ENCODE measurements at places on chromosomes 7 and 10.

DNA sequence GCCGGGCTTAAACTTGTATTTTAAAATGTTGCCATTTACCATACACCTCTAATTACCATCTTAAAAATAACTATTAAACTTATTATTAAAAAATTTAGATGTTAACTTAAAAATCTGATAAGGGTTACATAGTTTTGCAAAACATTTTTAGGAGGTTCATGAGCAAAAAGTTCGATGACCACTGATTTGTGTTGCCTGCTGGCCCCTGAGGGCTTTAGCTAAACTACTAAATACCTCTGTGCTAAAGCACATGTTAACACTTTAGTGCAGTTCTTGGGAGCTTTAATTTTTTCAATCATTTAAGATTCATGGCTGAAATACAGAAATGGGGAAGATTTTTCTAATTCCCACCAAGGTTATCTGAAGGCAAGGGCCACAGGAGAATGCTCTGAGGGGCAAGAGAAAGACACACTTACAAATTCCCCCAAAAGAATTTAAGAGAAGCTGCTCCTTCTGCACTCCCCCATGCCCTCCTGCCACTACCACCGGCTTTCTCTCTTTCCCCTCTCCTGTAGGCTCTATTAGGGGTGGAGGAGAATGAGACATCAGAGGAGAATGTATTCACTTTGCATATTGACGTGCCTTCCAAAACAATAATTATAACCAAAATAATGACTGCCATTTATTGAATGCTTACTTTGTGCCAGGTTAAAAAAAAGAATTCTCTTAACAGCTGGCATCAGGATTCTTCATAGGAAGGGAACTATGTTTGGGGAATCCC lies 106.2 kb downstream of the RTKN2 start:
- DNase-seq, result no peak

- DNase-seq, result no peak
Measured at GRCh38 chr7:140384894-140385545, 13.3 kb downstream of the SLC37A3 start.

DNA sequence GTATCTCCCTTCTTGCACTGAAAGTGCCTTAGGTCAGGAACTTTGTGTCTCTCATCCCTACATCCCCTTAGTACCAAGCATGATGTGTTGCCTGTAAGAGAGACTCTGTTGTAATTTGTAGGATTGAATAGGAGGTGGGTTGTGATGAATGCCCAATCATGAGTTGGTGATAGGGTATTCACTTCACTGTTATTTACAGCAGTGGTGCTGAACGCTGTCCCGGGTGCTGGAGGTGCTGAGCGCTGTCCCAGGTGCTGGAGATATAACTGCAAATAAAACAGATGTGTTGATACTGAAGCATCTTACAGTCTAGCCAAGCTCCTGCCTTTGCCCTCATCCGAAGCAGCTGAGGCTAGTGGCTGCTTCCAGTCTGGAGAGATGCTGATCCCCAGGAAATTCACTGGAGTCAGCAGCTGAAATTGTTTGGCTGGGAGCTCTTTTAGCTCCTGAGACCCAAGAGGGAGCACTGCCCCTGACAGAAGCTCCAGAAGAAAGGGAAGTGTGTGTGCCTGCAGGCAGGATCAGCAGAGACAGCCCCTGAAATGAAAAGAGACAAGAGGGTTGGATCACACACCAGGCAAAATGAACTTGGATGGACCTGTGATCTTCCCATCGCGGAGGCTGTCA lies 183.4 kb downstream of the SORCS3 start:
- DNase-seq, result no peak

DNA sequence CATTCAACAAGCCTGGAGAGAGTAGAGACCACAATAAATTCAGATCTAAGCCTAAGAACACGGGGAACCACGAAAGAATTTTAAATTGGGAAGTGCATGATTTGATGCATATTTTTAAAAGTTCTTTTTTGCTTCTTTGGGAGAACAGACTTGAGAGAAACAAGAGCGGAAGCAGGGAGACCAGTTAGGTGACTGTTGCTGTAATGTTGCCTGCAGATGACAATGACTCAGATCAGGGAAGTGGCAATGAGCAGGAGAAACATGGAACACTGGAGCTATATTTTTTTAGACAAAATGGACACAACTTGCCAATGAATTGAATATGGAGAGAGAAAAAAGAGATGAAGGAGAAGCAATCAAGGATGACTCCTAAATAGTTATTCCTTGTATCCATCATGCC lies 125.1 kb downstream of the RAPGEF5 start:
- no peak for DNase-seq

- DNase-seq, result peak; percentile 92
Measured at GRCh38 chr7:604001-604883, 84.6 kb upstream of the PDGFA start.

DNA sequence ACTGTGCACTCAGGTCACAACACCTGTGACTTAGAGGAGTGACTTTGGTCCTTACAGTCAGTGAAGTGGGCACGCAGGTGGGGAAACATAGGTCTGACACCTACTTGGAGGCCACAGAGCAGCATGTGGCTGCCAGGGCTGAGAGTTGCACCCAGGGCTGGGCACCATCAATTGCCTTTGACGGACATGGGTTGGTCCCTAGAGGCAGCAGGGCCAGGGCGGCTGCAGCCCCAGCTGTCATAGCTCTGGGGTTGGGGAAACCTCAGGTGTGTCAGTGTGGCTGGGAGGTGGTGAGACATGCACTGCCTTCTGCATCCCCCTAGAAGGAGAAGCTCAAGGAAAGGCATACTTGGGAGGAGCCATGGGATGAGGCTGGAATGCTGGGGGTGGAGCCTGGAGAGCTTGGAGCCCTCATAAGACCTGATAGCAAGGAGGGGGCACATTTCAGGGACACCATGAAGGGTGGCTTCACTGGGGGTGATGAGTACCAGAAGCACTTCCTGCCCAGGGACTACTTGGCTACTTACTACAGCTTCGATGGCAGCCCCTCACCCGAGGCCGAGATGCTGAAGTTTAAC lies at the start of gene INMT:
Gene INMT (plus strand): TSS at position 440 of the 578 bp plus-strand sequence. CDS start 16 bp downstream, at position 456.
- no peak for DNase-seq

- no peak for DNase-seq
Measured at GRCh38 chr7:50339990-50340500, 35.5 kb downstream of the IKZF1 start.

DNA sequence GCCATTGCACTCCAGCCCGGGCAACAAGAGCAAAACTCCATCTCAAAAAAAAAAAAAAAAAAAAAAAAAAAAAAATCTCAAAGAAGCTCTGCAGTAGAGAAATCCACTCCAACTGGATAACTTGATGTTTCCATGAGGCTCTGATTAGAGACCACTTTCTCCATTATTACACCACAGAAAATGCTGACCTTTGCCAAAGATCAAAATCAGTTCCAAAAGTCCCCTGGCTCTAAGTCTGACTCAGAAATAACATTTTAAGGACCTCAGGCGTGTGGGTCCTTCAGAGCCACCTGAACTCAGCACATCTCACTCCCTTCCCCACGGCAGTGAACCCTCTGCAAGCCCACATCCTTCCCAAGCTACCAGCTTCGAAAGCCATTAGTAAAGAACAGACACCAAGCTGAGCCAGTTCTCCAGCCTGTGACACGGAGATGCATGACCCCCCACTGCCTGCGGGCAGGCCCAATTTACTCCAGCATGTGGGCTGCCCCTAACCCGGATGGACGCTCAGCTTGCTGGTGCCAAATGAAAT lies 13.8 kb upstream of the TMEM120A start:
- DNase-seq, result no peak

GRCh38 chr7:49488573-49488972 lies 284.9 kb upstream of the VWC2 start:
- DNase-seq, result no peak

- DNase-seq, result peak; percentile 82
Measured at GRCh38 chr10:50624866-50625501, 1.2 kb upstream of the SGMS1 start.

DNA sequence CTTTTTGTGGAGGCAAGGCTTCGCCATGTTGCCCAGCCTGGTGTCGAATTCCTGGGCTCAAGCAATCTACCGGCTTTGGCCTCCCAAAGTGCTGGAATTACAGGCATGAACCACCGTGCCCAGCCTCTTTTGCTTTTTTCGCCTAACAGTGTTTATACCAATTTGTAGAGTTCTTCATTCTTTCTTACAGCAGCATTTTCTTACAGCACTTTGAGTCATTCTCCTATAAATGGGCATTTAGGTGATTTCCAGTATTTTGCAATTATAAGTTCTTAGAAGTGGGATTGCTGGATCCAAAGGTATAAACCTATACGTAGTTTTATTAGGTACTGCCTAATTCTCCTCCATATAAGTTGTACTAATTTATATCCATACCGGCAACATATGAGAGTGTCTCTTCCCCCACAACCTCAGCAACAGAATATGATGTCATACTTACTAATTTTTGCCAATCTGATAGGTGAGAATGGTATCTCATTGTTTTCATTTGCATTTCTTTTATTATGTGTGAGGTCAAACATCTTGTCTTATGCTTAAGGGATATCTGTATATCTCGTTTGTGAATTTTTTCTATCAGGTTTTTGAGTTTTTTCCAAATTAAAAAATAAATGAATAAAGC lies 39.1 kb downstream of the SUFU start:
- DNase-seq, result no peak

DNA sequence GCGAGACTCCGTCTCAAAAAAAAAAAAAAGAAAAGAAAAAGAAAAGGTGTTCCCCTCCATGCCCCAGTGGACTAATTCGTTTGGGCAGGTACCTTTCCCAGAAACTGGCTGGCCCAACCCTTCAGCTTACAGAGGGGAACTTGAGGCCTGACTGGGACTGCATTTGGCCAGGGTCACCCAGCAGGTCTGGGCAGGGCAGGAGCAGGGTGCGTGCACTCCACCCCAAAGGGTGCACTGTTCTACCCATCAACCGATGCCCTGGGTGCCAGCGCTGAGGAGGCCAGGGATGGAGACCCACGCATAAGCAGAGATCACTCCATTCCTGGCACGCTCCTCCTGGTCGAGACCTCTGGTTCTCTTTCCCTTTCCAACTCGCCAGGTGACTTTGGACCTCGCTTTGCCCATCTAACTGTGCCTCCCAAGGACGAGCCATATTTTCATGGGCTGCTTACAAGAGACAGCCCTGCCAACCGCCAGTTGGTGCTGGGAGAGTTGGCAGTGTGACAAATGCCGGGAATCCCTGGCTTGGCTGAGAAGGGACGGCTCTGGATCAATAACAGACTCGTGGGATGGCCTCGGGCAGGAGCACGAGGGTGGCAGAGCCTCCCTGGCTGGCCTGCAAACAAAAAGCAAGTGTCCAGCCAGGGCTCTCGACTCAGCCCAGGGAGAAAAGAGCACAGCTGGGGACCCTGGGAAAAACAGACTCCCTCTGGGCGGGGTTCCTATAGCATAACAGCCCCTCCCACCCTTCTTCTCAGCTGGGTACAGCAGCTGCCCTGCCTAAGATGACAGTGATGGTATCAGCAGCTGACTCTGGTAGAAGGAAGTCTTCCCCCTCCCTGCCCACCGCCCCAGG lies 7.9 kb downstream of the HSPB1 start:
- no peak for DNase-seq

GRCh38 chr7:64876792-64877713 lies 26.0 kb upstream of the ZNF273 start:
- peak; percentile 32 for DNase-seq

DNA sequence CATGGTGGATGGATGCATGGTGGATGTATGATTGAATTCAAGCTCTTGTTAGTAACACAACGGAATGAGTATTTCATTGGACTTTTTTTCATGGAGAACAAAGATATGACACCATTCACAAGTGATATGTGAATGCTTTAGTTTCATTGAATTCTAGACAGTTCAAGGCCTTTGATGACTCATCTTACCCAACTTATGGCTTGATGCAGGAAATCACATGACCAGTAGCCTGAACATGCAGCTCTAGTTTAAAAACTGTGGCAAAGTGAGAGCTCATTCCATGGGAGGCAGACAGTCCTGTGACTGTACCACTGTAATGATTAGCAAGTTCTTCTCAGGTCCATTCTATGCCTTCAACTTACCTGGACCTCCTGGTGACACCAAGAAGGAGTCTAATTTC lies 1239.3 kb downstream of the TYW1 start:
- no peak for DNase-seq

DNA sequence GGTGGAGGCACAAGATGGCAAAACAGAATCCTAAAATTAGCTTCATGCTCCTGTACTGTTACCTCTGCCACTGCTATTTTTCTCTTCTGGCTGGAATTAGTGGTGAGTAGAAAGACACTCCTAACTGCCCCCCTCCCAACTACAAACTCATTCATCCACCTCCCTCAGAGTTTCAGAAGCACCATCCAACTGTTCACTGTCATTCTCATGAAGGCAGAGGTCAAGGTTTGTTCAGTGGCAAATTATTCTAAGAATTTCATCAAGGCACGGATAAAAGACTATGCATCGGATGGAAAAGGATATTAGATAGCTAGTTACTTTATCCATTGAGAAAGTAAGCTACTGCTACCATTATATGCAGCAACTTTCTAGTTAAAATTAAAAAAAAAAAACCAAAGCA lies 59.7 kb downstream of the LRGUK start:
- no peak for DNase-seq

GRCh38 chr10:117240621-117241529 lies at the start of gene SLC18A2:
Gene SLC18A2, plus strand, starts transcription at chr10:117241114. Its CDS starts 580 bp downstream, at chr10:117241694.
- DNase-seq, result no peak

DNA sequence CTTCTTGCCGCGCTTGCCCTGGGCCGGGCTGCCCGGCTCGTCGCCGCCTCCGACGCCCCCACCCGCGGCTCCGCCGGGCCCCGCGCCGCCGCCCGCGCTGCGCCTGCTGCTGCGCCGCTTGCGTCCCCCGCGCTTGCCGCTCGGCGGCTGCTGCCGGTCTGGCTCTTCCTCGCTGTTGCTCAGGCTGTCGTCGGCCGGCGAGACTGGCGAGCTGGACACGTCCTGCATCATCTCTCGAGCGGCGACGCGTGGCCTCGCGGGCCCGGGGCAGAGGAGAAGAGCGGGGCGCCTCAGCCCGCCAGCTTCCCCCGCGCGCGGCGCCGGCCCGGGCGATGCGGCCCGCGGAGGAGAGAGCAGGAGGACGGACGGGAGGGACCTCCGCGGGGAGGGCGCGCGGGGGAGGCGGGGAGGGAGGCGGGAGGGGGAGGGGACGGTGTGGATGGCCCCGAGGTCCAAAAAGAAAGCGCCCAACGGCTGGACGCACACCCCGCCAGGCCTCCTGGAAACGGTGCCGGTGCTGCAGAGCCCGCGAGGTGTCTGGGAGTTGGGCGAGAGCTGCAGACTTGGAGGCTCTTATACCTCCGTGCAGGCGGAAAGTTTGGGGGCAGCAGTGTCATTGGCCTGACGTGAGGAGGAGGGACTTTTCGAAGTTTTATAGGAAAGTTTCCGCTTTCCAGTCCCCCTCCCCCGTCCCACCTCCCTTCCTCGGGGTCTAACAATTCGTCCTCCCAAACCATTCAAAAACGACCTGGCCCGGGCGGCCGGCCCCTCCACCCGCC lies at the start of gene TWIST1:
Gene TWIST1 (minus strand): TSS at position 546 of the 779 bp plus-strand sequence. CDS start 315 bp downstream, at position 231.
- DNase-seq, result no peak

DNA sequence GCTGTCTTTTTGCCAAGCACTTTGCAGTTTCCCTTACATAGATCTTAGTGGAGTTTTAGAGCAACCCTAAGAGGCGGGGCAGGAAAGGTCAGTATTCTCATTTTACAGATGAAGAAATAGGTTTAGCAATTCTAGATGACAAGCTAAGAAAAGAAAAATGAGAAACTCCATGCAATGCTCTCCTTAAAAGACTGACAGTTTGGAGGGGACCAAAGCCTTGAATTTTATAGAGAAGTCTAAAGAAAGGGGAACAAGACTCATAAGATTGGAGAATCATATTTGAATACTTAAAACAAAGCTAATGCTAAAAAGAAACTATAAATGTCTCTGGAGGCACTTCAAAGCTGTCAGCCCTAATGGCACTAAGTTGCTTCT lies 19.6 kb downstream of the CEP55 start:
- no peak for DNase-seq

GRCh38 chr10:3963191-3963673 lies 178.2 kb upstream of the KLF6 start:
- DNase-seq, result no peak

Measured in naive B cell (primary cell).